ENCODE measurements at places on chromosomes 2 and 18.

DNA sequence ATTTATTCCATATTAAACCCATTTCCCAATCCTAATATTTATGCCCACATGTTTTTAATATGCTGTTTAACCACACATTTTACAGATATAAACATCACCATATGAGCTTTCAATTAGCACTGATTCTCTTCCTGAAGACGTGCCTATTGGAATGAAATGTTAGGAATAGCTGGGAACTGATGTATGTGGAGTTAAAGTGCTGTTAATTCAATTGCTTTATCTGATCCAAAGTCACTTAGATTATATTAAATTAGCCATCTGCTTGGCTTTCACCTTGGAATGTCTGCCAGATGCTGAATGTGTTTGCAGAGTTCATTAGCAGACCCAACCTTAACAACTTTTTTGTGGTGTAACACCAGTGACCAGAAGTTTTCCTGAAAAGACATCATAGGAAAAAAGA lies 942.9 kb upstream of the KLHL29 start:
- DNase-seq: no peak

DNA sequence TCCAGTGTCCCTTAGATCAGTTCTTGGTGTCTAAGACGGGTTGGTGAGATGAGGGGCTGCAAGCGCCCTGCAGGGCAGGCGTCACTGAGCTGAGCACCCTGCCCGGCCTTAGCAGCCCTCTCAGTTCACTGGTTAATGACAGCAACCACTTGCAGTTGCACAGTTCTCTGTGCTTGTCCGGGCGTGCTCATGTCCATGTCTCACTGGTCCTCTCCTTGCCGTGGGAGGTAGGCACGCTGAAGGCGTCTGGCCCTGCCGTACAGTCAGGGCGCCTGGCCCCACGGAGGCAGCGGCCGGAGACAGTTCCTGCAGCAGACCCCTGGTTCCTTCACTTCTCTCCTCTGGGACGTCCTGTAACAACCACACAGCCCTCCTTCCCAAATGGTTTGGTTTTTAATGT lies 75.3 kb downstream of the ARHGEF4 start:
- DNase-seq: no peak

DNA sequence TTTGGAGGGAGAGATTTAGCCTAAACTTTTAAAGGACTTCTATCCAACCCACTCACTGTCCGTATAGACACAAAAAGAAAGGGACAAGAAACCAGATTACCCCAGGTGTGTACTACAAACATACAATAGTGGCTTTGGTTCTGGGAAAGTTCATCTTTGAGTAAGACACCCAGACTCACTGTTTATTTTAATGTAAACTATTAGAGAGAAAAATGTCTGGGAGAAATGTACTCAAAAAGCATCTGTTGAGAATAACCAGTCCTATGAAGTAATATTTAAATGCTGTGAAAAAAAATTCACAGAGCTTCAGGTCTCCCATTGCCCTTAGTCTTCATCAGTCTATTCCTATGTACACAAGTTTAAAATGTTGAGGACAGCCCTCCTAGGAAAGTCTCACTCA lies 107.5 kb downstream of the SLC8A1 start:
- no peak for DNase-seq

GRCh38 chr2:95278051-95278471 lies 3.8 kb downstream of the PROM2 start:
- DNase-seq: no peak

DNA sequence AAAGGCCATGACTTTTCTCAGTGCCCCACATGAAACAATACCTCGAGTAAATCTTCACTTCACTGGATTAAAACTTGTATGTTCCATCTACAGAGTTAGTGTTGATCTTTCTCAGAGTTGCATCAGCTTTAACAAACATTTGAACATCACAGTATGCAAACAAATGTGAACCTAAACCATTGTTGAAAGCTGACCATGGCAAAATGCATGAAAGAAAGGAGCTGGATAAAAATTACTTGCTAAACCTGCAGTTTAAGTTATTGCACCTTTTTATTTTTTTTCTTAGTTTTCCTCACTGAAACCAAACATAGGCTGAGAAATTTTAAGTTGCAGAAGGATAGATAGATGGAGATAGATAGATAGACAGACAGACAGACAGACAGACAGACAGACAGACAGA lies 107.2 kb upstream of the UGP2 start:
- DNase-seq: no peak

DNA sequence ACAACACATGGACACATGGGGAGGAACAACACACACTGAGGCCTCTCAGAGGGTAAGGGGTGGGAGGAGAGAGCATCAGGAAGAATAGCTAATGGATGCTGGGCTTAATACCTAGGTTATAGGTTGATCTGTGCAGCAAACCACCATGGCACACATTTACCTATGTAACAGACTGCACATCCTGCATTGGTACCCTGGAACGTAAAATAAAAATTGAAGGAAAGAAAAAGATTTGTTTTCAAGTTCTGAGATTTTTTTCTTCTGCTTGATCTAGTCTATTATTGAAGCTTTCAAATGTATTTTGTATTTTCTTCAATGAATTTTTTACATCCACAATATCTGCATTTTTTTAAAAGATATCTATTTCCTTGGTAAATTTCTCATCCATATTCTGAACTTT lies 59.3 kb upstream of the SLC4A10 start:
- no peak for DNase-seq

DNA sequence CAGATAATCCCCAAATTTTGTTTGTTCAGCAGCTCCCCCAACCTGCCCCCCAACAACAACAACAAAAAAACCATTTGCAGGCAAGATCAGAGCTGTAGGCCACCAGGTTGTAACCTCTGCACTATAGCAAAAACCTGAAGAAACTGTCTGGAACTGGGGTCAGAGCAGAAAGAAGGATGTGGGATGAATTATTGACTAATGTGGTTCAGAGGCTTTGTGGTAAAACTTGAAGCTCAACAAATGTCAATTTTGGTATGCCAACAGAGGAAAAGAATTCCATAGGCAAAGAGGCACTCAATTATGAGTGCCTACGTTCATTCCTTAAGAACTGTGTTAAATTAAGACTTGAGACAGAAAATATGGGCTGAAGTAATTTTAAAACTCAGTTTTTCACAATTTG lies 255.1 kb downstream of the STK39 start:
- DNase-seq: no peak

Data from NCI-H1092 (cell line).